ENCODE measurements at places on chromosomes 6 and 20.

DNA sequence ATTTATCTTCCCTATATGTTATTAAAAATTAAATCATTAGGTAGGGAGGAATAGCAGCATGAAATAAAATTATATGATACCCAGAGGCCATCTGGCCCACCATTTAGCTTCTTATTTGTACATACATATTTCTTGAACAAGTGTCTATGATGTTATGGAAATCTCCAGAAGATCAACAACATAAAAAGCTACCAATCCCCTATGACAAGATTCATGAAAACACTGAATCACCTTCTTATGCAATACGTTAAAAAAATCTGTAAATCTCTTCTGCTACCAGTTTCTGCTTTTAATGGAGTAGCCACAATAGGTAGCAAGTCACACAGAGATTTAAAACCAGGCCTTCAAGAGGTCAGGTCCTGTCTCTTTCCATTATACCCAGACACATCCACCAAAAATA is 125.8 kb upstream of the ENPP5 start:
- DNase-seq = no peak

GRCh38 chr6:16966791-16967469 is 134.9 kb upstream of the STMND1 start:
- no peak for DNase-seq

- DNase-seq = peak; percentile 14
These were observed 17.8 kb upstream of the FNDC1 start for GRCh38 chr6:159151266-159151855.

GRCh38 chr6:16836144-16836981 is 75.1 kb upstream of the ATXN1 start:
- DNase-seq = no peak

DNA sequence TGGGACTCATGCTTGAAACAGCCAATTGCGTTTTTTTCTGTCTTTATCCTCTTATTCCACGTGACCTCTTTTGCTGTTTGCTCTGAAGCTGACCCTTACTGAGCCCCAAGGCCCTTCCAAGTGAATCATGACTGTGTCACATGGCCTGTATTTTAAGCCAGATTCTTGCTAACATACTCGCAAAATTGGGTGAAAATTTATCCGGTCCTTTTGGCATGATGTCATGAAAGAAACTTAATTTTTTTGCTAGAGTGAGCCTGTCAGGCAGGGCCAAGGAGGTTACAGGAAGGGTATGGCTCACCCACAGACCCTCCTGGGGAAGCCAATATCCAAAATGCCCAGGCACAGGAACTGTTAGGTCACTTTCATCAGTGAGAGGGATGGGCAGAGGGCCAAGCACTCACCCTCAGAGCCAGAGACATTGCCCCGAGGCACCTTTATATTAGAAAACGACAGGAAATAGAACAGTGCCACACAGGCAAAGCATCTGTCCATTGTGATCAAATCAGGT is 296.7 kb downstream of the CDH26 start:
- peak; percentile 19 for DNase-seq

DNA sequence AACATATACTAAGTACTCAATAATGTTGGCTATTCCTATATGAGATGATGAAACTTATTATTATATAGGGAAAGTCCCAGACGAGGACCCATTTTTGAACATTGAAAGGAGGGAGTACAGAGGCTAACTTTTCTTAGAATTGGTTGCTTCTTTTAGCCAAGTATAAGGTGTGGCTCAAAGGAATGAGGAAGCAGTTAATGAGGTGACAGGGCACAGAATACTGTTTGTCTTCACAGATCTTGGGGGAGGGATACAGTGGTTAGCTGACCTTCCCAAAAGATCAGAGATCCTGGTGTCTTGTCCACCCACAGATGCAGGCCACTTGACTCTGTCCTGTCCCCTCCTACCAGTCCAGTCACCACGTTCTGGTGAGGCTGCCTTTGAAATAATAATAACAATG is 67.8 kb upstream of the EPB41L1 start:
- no peak for DNase-seq

DNA sequence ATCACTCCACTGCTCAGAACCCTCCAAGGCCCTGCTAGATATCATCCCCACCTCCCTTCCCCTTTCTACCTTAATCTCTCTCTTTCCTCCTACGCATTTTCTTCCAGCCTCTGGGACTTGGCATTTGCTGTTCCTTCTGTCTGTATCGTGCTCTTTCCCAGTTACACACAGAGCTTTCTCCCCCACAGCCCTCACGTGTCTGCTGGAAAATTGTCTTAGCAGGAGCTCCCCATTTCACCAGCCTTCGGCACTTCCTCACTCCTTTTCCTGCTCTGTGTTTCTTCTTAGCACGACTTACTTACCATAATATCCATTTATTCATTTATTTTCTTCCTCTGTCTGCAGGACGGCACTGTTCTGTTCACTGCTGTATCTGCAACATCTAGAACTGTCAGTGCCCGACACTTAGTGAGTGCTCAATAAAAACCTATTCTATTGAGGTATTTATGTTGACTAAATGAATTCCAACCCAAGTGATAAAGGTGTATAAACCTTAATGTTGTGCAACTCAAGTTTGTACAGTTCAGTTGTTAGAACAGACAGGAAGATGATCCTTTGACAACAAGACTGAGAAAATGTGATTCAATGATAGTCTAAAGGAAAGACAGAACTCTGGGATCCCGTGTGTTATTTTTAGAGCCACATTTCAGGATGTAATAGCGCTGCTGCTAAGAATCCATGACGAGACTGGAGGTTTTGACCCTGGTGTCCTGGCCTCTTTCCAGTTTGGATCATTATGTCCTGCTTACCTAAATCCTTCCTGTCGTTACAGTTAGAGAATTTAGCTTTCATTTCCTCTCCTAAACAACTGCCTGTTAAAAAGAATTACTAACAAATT is 170.1 kb upstream of the LAMP5 start:
- DNase-seq = peak; percentile 22

- DNase-seq = no peak
These were observed 802.3 kb downstream of the MAFB start for GRCh38 chr20:39886650-39887190.

- no peak for DNase-seq
These were observed 98.3 kb upstream of the PDE7B start for GRCh38 chr6:135753196-135753595.

GRCh38 chr6:49676671-49677281 is 36.6 kb downstream of the CRISP2 start:
- no peak for DNase-seq

GRCh38 chr6:6386010-6386409 is 65.5 kb upstream of the F13A1 start:
- no peak for DNase-seq

DNA sequence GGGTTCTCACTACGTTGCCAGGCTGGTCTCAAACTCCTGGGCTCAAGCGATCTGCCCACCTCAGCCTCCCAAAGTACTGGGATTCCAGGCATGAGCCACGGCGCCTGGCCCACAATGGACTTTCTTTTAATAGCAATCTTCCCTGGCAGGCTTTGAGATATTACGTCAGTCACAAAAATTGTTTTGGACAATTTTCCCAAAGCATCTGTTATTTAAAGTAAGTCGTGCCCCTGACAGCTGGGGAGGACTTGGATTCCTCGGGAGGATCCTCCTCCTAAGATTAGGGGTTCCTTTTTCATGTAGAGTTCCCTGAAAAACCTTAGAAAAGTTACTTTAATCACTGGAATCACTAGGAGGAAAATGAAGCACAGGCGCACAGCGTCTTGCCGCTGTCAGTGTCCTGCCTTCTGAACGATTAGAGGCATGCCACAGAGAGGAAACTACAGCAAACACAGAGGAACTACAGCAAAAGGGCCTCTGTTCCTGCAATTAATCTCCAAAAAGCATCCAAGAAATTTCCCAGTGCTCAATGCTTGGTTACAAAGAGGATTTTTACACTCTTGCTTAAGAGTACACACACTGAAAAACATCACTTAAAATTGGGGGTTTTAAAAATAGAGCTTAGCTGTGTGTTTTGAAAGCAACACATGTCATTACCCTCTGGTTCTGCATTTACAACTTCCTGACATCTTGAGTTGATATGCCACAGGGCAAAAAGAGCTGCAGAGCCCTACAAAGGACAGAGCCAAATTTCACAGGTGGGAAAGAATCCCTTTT is 4.5 kb downstream of the ACSS1 start:
- DNase-seq = no peak

GRCh38 chr6:76416821-76417605 is 344.6 kb upstream of the IMPG1 start:
- no peak for DNase-seq

DNA sequence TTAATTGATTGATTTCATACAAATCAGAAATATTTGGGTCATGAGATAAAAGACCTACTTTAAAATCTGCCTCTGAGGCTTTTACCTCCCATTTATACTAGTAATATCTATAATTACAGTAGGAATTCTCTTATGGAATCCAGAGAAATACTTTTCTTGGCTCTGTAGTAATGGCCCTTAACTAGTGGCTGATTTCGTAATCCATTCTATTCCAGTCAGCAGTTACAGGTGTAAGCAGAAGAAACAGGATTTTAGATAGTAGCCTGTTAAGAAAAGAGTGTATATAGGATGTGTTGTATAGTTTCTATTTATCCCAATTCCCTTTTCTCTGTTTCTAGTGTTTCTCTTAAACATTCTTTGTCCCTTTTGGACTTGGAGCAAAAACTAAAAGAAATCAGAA is 21.2 kb downstream of the PEX3 start:
- DNase-seq = no peak

DNA sequence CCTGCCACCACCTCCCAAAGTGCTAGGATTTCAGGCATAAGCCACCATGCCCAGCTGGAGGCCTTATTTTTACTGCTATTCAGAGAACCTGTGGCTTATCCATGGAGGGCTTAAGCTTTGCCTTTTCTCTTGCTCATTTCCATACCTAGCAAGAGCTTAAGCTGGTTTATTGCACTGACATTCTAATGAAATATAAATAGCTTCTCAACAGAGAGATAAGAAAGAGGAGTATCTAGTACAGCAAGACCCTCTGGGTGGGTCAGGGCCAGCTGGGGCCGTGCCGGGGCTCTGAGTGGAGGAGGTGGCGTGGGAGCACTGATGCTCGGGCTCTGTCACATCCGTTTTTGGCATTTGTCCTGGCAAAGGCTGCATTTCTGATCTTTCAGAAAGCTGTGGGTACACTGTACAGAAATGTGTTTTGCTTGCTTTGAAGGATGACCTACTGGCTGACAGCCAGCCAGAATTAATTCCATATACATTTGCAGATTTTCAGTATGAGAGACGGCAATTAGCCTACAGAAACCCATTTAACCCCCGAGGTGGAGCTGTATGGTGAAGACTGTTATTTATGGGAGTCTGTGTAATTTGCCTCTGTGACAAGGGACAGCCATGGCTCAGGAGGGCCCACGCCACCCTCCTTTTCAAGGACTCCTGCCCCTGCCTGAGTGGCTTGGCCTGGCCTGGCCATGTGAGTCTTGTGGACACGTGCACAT is 181.6 kb upstream of the AKAP12 start:
- DNase-seq = no peak

DNA sequence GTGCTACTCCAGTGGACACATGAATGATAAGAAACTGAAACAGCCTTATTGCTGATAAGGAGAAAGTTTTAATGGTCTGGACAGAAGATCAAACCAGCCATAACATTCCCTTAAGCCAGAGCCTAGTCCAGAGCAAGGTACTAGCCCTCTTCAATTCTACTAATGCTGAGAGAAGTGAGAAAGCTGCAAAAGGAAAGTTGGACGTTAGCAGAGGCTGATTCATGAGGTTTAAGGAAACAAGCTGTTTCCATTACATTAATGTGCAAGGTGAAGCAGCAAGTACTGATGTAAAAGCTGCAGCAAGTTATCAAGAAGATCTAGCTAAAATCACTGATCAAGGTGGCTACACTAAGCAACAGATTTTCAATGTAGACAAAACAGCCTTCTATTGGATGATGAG is 634.4 kb downstream of the KIF16B start:
- DNase-seq = no peak

GRCh38 chr6:82842721-82843120 is 222.9 kb downstream of the UBE3D start:
- peak; percentile 57 for DNase-seq

DNA sequence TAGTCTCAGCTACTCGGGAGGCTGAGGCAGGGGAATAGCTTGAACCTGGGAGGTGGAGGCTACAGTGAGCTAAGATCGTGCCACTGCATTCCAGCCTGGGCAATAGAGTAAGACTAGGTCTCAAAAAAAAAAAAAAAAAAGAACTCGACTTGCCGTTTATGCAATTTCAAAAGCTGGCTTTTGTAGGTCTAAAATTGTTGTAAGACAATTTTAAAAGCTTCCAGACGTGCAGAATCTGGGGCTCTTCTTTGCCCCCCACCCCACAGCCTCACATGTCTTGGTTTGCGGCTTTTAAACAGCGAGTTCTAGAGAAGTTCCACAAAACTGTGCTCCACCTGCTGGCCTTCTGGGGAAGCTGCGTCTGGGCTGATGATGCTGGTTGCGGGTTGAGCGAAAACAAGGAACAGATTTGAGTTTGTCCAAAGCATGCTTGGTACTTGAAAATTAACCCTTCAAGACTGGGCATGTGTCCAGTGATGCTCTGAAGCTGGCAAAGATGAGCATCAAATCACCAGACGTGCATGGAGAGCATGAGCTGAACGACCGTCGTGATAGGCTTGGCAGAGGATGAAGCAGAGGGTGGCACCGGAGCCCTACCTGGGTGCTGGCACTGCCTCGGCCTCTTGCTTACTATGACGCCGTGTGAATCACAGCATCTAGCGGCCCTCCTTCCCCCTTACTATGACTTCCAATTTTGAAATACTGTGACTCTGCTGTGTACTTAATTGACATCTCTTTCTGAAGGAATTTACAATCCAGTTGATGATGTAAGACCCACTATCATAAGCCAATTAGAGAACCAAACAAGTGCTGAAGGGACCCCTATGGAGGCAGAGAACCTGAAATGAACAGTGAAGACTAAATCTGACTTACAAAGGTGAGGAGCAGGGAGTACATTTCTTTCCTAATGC is 171.4 kb downstream of the GMPR start:
- DNase-seq = peak; percentile 47

- no peak for DNase-seq
These were observed 5.5 kb upstream of the NPBWR2 start for GRCh38 chr20:64112691-64113443.

DNA sequence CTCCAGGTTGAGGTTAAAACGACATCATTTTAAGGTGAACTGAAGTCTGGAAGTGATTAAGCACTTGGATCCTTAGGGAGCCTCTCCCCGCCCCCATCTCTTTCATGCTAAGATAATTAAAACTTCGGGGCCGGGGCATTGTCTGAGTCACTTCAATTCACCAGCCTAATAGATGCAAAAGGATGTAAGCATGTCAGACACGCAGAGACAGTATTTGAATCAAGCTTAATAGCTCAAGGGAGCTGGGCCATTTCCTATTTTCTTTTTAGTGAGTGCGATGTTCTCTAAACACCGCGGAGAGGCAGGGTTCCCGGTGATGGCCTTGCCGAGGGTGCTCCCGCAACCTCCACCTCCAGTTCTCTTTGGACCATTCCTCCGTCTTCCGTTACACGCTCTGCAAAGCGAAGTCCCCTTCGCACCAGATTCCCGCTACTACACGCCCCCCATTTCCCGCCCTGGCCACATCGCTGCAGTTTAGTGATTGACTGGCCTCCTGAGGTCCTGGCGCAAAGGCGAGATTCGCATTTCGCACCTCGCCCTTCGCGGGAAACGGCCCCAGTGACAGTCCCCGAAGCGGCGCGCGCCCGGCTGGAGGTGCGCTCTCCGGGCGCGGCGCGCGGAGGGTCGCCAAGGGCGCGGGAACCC is 516 bp upstream of the IRF4 start:
- no peak for DNase-seq
